ENCODE measurements at places on chromosomes 1 and 21. TPM values are rescaled to one million over a fixed set of nuclear protein-coding genes. Genes with fewer than 3 reads are reported as not detected.

- no peak for DNase-seq
These were observed 40.1 kb upstream of the GPR52 start for GRCh38 chr1:174407665-174408064.

GRCh38 chr1:83961571-83962295 lies 37.2 kb downstream of the TTLL7 start:
- DNase-seq, result no peak

DNA sequence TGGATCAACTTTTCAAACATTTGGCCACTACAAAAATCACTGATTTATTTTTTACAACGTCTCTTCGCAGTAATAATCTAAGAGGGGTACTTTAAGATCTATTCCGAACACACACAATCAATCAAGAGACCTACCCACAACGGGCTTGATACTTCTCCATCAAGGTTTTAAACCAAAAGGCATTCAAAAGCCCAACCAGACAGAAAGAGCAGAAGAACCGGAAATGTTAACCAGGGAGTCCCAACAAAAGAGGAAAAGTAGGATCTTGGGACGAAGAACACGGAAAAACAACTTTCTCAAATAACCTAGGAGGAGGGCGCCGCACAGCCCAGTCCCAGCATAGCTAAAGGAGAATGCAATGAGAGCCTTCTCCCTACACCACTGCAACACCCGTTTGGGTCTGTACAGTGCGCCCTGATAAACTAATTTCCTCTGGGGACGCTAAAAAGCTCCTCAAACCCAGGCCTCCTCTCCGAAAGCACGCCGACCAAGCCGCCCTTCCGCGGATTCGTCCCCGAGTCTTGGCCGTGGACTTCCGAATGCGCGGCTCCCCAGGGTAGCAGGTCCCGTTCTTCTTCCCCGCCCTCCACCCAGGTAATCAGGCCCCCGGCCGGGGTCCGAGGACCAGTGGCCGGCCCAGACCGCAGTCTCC lies 623 bp downstream of the RPL22 start:
- DNase-seq, result peak; percentile 42

DNA sequence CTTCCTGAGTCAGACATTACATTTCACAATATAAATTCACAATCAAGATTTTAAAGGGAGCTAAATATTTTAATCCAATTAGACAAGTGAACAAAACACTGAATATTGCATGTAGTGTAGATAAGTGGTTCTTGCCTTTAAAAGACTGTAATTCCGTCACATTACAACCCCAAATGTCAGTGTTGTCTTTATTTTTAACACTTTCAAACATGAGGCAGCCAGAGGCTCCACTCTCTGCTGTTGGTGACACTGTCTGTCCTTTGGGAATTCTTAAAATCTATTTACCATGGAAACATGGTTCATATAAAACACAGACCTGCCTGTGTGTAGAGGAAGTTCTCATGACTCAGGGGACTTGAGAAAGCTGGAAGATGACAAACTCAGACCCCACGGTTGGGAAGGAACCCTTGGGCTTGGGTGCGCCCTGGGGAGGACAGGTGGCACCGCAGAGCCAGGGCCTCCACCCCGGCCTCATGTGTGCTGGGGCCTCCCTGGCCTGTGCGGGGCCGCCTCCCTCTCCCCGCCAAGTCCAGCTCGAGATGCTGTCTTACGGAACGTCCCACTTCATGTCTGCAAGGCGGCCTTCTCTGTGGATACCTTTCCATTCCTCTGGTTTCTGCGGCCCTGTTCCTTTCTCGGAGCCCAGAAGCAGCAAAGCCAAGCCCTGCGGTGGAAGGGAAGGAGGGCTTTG lies 239.0 kb downstream of the SDCCAG8 start:
- DNase-seq, result no peak

DNA sequence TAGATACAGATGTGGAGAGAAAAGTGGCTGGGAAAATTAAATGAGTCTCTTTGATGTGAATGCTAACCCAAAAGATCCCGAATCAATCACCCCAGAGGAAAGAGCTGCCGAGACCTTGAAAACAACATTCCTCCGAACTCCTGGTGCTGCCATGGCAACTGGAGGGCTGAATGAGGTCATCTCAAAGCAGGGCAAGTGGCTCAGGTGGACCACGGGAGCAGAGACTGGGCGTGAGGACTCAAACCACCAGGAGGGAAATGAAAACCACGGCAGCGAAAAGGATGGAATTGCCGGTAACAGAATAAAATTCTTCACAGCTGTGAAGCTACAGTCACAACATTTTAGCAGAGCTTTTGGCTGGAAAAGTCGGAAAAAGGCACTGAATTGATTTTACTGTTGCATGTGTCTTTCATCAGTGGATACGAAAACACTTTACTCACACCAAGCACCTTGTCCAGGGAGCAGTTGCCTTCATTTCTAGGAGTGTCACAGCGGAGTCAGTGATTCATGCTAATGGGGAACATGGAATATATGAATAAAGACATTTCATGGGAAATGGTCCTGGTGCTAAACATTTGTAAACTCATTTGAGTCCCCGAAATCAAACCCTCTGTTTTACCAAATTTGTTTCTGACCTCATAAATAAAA lies 23.2 kb upstream of the BECN2 start:
- DNase-seq, result no peak

DNA sequence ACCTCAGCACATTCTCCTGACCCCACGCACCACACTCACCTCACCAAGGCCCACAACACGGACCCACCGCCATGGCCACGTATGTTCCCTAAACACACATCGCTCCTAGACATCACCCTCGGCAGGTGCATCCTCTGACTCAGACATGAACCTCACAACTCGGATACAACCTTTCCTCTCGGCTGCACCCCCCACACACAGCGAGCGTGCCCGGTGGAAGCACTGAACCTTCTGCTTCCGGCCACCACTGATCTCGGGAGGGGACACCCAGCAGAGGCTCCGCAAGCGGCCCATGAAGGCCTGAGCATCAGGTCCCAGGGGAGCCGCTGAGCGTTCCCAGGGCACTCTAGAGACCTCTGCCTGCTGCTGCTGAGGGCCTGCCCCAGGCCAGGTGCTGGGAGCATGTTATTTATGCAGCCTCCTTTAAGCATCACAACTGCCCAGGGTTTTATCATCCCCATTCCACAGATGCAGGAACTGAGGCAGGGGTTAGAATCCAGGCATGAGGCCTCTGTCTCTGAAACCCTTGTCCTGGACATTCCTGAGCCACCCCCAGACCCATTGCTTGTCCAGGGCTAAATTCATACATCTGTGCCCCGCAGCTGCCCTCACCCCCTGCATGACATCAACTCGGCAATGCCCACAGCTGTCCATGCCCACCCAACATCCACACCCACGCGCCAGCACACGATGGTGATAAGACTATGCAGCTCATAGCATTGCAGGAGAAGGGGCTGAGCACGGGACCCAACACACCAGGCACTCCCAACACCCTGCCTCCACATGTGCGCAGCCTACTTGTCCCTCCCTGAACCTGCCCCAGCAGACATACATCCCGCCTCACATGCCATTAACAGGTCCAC lies 27.0 kb downstream of the SDC3 start:
- no peak for DNase-seq

DNA sequence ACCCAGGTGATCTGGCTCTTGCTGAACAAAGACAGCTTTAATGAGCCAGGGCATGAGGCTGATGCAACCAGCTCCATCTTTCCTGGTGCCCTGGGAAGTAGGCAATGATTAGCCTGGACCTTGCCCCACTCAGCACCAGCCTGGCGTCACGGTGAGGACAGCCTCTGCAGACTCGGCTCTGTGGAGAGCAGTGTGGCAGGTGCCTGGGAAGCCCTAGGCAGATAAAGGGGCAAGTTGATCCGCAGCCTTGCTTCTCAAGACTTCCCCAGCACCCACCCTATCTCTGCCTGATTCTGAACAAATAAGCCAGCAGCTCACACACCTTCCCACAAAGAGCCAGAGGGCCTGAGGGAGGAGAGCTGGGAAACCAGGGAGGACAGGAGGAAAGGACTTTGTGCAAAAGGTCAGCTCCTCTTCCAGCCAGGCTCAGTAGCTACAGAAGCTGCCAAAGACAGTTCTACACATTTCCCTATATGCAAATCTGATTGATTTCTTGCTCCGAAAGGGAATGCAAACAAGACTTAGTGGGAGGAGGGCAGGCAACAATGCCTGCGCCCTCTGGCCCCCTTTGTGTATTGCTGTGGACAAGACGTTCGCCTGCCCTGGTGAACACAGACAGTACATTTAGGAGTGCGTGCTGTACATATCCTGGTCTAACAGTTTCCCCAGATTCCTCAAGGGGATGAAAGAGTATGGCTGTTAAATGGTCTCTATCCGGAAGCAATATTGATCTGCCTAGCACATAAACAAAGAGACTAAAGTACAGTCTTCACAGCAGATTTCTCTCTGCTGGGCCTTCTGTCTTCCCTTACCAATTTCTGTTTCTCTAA lies 63.8 kb downstream of the BCAR3 start:
- no peak for DNase-seq

- DNase-seq, result no peak
These were observed 1047.3 kb downstream of the ADGRL2 start for GRCh38 chr1:82848043-82848442.

Gene FMOD
- total RNA-seq, result 0.13 TPM

GRCh38 chr21:39654951-39655350 lies 42.2 kb downstream of the B3GALT5 start:
- DNase-seq, result no peak

Gene OR2T33
- 0.27 TPM for total RNA-seq

Gene FCRL6
- total RNA-seq, result not detected

Gene OBSCN
- total RNA-seq, result 19.7 TPM

GRCh38 chr1:232560940-232561339 lies 69.0 kb downstream of the SIPA1L2 start:
- DNase-seq, result no peak

Gene ZFP69B
- total RNA-seq, result 9.5 TPM

Gene CBR3
- total RNA-seq, result not detected

DNA sequence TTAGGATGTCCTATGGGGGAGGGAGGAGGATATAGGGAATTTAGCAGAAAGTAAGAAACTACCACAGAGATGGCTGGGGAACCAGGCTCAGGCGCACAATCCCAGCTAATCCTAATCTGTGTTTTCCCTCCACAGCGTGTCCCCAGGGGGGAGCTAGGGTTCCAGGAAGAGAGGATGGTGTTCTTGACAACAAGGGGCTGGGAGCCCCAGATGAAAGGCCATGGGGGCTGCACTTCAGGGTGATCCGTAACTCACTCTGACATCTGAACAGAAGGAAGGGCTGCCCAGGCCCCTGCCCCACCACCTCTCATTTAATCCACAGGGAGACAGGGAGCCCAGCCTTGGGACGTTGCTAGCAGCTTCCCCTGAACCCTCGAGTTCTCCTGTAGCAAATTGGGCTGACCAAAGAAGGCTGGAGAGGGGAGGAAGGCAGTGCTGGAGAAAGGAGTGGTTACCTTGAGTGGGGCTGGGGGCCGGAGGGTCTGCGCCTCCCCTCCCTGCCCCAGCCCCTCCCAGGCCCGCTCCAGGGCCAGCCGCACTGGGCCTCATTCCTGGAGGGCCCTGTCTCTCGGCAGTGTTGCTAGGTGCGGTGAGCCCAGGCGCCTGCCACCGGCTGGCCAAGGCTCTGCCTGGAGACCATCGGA lies 131.7 kb downstream of the TMEM53 start:
- DNase-seq, result no peak

Gene TRIM63
- total RNA-seq, result 0.44 TPM

GRCh38 chr1:46522969-46523320 lies 28.5 kb downstream of the KNCN start:
- DNase-seq, result peak; percentile 50

Gene PAQR6
- total RNA-seq, result 1.0 TPM

DNA sequence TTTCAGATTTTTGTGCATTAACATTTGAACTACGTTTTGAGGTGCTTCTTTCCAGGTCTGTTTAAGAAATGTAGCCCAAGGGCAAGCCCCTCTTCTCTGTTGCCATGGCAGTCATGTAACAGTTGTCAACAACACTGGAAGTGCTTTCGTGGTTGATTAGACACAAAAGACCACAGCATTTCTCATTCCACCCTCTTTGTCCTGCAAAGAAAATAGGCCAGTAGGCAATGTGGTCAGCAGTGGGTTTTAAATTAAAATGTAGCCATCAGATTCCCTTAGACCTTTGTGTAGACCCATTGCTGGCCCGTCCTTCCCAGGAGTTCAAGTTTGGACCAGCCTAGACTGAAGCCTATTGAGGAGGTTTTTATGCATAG lies 35.4 kb downstream of the VANGL1 start:
- DNase-seq, result no peak
